Omental fat pad (tissue), 4 donors: ENCODE measurements at places on chromosomes 16 and 17. TPM values are rescaled to one million over a fixed set of nuclear protein-coding genes. Genes with fewer than 3 reads are reported as not detected.

- no peak for DNase-seq
Observed at GRCh38 chr17:45372325-45372869, 55.6 kb upstream of the MAP3K14 start.

GRCh38 chr16:50880926-50881325, 139.0 kb downstream of the CYLD start:
- no peak for DNase-seq

- DNase-seq, result no peak
Observed at GRCh38 chr17:42118545-42118944, 2.6 kb downstream of the KAT2A start.

HS3ST3A1 gene
- total RNA-seq, result 1.9 TPM

DNA sequence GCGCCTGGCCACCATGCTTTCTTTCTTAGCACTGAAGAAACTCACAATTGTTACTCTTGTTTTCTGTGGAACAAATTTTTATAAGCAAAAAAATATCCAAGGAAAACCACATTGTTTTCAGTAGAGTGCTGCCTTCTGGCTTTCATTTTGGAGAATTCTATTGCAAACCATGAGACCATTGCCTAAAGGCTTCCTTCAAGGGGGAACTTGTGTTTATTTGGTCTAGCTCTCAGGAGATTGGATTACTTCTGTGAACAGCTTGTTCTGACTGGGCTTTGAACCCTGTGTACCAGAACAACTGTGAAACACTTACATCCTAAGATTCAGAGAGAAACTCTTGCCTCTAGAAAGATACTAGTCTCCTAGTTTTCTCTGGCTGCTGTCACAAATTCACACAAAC, 32.1 kb downstream of the TOM1L1 start:
- no peak for DNase-seq

SPIRE2 gene
- 2.4 TPM for total RNA-seq

DNA sequence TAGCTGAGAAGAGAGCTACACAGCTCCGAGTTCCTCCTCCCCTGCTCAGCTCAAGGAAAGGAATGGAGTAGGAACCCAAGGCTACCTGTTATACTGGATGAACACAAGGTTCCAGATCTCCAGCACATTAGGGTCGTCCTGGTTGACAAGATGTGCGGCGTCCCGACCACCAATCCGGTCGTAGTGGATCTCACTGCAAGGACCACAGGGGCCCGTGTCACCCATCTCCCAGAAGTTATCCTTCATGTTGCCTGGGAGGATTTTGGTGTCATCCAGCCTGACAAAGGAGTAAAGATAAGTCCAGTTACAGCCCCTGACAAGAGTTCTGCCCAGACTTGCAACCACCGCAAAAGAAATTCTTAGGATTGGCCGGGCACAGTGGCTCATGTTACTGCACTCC, 17.6 kb downstream of the AARS1 start:
- no peak for DNase-seq

DNA sequence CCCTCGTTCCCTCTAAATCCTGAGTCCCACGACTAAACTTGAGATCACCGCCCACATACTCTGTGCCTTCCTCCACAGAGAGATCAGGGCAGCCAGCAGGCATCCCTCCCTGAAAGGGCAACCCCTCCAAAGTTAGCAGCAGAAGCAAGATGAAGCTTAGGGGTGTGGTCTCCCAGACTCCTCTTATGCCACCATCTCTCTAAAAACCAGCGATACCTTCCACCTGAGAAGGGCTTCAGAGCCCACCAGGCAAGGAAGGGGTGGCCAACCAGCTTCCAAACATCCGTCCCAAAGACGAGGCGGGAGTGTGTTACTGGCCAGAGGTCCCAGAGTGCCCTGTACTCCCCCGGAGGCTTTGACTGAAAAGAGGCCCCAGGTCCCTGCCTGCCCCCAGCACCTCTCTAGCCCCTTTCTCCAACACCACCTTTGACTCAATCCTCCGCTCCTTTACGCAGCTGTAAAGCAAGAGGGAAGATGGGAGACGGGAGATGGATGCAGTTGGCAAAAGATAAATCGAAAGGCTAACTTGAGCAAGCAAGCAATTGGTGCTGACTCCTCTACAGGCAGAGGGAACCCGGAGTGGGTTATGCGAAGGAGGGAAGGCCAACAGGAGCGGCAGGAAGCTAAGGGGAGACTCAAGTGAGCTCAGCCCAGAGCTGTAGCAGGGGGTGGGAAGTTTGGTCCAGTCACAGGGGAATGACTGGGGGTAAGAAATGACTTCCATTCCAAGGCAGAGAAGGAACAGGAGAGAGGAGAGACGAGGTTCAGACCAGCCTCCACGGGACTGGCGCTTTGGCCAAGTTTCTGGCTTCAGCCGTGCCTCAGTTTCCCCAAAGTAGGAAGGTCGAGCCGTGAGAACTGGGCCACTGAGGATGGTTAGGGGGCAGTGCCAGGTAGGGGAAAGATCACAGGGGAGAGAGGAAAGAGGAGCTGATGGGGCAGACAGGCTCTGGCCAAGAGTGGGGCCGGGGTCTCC, 1.0 kb downstream of the ST3GAL2 start:
- DNase-seq, result no peak

CNGB1 gene
- total RNA-seq, result not detected

DNA sequence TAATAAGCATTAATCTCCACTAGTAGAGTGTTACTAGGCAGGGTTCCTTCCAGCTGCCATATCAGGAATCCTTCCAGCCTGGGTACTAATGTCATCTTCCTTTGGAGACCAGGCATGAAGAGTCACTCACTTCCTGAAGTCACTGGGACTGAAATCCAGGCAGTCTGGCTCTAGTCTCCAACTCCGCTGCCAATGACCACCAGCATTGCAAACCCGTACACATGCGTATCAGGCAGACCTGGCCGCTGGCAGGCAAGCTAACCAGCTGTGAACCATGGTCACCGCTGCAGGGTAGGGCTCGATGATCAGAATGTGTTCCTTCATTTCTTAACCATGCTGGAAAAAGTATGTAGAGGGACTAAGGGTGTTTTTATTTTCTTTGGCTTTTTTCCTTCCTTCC, 255.5 kb downstream of the CDH13 start:
- DNase-seq, result no peak

SYNGR2 gene
- total RNA-seq, result 68.1 TPM

GRCh38 chr16:81469710-81470535, 25.3 kb downstream of the CMIP start:
- no peak for DNase-seq

ZNRF1 gene
- 13.9 TPM for total RNA-seq

MT4 gene
- not detected for total RNA-seq

GRCh38 chr17:2615882-2616281, 22.4 kb downstream of the PAFAH1B1 start:
- no peak for DNase-seq

- DNase-seq, result no peak
Observed at GRCh38 chr17:74970395-74970794, 2.2 kb downstream of the HID1 start.

- no peak for DNase-seq
Observed at GRCh38 chr17:16106161-16106891, 106.7 kb downstream of the TTC19 start.

DNA sequence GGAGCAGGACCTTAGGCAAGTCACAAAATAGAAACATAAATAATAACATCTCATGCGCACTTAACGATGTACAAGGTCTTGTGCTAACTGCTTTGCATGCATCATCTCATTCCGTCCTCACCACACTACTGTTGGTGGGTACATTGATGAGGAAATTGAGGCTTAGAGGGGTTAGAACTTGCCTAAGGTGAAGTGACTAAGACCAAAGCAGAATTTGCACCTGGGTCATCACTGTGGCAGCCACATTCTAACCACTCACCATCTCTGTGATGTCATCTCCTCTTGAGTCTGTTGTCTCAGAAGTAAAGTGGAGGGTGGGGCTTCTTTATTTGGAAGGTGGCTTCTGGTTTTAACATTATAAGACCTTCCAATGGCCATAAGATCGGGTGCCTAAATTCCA, 20.4 kb upstream of the TRIM25 start:
- no peak for DNase-seq

DNA sequence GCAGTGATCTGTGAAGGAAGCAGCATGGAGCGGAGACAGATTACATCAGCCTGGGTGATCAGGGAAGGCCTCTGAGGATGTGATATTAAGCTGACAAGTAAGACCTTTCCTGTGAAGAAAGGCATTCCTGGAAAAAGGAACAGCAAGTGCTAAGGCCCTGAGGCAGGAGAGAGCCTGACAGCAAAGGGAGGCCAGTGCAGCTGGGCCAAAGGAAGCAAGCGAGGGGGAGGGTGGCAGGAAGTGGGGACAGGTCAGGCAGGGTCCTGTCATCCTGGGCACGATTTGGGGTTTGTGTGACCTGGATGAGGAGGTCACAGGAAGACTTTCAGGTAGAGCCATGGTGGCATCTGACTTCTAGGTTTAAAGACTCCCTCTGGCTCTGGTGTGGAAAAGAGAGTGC, 12.3 kb downstream of the CPNE2 start:
- DNase-seq, result no peak

- no peak for DNase-seq
Observed at GRCh38 chr16:72221630-72222024, 49.7 kb upstream of the PMFBP1 start.

CNTD1 gene
- total RNA-seq, result not detected
